RWPE1 (cell line): ENCODE measurements at places on chromosomes 16 and 17.

DNA sequence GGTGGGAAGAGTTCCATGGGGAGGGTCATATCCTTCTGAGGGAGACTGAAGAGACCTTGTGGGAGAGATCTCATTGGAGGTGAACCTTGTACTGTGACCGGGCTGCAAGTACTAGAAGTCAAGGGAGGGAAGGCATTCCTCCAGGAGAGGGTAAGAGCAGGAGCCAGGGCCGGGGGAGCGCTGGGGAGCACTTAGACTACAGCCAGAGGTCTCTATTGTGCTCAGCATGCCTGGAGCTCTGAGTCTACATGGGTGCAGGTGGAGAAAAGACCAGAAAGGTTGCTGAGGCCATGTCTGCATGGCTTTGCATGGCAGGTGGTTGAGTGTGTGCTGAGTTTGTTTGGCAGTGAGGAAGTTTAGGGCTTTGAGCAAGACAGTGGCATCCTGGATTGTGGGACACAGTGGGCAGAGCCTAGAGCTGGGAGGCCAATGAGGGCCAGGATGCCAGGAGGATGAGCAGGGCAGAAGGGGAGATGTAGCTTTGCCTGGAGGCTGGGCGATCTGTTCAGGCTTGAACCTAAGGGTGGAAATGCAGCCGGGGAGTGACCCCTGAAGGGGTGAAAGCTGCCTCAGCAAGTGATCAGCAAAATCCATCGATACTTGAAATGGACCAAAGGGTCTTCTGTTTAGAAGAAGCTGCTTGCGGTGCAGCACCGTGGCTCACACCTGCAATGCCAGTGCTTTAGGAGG lies 317.4 kb upstream of the TNRC6C start:
- no peak for DNase-seq

DNA sequence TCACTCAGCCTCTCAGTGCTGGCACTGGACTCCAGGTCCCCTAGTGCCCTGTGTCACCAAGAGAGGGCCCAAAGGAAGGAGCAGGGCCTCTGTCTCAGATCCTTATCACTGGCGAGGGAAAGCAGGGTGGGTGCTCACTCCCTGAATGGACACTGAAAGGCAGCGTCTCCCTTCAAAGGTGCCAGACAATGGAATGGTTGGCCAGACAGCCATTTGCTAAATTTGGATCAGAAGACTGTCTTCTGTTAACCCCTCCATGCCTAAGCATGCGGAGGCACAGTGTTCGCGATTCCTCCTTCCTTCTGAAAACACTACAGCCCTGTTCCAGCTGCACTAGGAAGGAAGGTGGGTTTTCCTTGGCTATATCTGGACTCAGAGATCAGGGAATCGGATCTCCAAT lies 48.4 kb downstream of the SRCIN1 start:
- no peak for DNase-seq

DNA sequence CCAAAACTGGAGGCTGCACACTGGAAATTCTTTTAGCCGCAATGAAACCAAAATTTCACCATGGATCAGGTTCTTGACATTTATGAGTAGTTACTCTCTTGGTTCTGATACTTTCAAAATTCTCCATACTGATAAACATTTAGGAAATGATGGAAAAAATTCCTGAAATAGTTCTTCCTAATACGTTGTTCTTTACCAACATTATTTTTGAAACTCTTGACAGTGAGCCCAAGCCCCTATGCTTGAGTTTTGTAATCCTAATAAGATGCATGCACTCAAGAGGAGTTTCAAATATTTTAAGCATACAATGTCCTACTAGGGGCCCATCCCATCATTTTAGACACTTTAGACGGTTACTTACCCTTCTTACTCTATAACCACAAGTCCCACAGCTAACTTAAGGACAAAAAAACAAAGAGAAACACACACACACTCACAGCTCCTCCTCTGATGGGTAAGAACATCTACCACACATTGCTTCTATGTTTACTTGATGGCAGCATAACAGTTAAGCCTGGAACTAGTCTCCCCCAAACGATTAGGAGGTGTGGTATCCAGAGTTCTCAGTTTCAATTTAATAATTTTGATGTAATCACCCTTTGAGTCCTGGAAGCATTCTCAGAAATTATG lies 3.7 kb downstream of the VEZF1 start:
- DNase-seq: no peak

GRCh38 chr17:76511668-76512365 lies 10.6 kb upstream of the RHBDF2 start:
- DNase-seq: no peak

- DNase-seq: peak; percentile 65
Observed at GRCh38 chr16:74309789-74310781, 13.5 kb downstream of the PSMD7 start.

- DNase-seq: peak; percentile 67
Observed at GRCh38 chr16:569445-570254, at the start of gene PIGQ. TSS of gene PIGQ (plus strand) at chr16:569968. CDS start at chr16:574075, 4,107 bp downstream.
